ENCODE measurements at places on chromosomes 7 and 10.
A peak's percentile ranks its signal among the peaks of the same experiment; 100 is the strongest.

- DNase-seq, result no peak
These were observed 31.0 kb downstream of the ZNF775 start for GRCh38 chr7:150410131-150410530.

GRCh38 chr7:104664648-104665047 is 336.2 kb downstream of the LHFPL3 start:
- DNase-seq, result no peak

- no peak for DNase-seq
These were observed 88.9 kb upstream of the KLF6 start for GRCh38 chr10:3873728-3874461.

DNA sequence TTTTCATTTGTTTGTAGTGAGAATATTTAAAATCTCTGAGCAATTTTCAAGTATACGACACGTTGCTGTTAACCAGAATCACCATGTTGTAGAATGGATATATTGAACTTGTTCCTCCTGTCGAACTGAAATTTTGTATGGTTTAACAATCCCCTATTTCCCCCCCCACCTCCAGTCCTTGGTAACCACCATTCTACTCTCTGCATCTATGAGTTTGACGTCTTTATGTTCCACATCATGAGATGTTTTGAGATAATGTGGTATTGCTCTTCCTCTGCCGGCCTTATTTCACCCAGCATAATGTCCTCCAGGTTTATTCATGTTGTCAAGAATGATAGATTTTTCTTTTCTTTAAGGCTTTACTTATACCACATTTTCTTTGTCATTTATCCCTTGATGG is 17.4 kb upstream of the PRKCQ start:
- no peak for DNase-seq

GRCh38 chr10:129955601-129956285 is 8.3 kb downstream of the EBF3 start:
- no peak for DNase-seq

- no peak for DNase-seq
These were observed 3.4 kb upstream of the TCF7L2 start for GRCh38 chr10:112946649-112947048.

DNA sequence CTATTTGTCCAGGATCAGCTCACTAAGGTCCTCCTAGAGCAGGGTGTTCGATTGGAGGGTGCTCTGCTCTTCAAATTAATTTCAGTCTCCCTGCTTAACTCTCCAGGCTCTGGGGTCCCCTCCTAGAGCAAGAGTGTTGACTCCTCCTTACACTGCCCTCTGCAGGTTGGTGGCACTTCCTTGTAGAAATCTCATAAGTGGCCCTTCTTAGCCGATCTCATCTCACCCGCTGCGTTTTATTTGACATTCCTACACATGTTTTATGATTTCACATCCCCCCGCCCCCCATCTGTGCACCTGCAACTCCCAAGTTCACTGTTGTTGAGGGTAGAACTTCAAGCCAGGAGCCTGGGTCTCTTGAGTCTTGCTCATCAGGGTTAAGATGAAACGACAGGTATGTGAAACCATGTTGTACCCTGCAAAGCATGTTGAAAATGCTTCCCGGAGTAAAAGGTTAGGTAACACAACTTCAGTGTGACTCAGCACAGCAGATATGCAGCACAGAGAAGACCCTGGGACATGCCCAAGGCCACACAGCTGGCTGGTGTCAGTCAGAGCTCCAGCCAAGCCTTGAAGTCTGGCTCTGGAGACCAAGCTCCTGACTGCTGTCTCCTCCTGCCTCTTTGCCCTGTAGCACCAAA is 171.2 kb downstream of the PRKAG2 start:
- peak; percentile 24 for DNase-seq

GRCh38 chr10:62047960-62048383 is 146.5 kb downstream of the ARID5B start:
- DNase-seq, result no peak

DNA sequence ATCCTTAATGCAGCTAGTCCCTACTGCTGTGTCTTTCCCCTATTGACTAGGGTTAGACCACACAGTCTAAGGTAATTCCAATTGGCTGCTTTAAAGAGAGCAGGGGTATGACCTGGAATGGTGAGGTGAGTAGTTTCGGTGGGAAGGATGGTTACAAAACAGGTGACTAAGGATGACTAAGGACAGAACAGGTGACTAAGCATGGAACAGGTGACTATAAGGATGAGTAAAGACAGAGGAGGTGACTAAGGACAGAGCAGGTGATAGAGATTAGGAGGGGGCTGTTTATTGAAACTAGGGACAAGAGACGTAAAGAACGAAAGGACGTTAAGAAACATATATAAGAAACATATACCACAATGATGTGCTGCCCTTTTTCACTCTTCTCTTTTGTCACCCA is 145.1 kb upstream of the TMEM106B start:
- no peak for DNase-seq

DNA sequence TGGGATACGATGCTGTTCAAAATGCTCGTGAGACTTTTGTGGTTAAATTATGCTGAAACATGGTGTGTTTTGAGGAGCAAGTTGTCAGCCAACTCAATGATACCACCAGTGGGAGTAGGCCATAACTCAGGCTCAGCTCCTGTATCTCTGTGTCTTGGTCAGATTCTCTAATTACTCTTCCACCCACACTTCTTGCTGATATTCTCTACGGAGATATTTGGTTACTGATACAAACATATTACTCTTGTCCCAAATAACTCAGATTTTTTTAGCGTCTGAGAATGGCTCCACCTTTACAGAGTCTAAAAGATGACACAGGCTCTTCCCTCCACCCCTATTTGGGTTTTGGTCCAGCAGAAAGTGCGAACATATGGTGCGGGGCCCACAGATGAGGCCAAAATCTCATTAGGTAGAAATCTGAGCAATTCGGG is 168.9 kb downstream of the PKD1L1 start:
- DNase-seq, result no peak

GRCh38 chr10:119153661-119154060 is 11.9 kb downstream of the SFXN4 start:
- DNase-seq, result no peak

- no peak for DNase-seq
These were observed 23.9 kb upstream of the DNAJB6 start for GRCh38 chr7:157312941-157313340.

DNA sequence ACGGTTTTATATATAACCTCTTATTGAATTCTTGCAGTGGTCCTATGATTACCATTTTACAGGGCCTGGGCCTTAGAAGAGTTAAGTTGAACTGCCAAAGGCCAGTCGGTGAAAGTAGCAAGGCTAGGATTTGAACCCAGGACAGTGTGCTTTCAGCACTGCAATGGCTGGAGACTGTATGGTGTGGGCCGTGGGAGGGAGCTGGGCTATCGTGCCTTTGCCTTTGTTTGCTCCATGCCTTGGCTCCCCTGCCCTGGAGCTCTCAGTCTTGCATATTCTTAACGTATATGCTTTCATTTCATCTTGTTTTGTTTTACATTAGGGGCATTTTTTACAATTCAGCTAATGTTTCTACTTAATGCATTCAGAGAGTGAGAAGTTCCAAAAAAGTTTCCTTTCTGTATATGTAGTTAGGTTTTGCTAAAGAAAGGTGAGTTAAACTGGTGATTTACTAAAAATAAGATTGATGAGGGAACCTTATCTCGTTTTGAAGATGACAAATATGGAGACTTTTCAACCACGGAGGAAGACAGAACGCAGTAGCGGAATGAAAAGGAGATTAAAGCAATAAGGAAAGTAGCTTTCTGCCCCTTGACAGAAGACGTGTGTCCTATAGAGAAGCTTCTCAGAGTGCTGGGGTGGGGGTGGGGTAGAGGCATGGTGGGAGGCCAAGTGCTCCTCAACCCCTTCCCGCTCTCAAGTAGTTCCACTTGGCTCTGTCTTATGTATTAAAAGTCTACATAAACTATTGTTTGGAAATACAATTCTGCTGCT is 82.5 kb downstream of the RTKN2 start:
- no peak for DNase-seq

GRCh38 chr10:94046098-94046497 is 52.4 kb downstream of the PLCE1 start:
- DNase-seq, result no peak

DNA sequence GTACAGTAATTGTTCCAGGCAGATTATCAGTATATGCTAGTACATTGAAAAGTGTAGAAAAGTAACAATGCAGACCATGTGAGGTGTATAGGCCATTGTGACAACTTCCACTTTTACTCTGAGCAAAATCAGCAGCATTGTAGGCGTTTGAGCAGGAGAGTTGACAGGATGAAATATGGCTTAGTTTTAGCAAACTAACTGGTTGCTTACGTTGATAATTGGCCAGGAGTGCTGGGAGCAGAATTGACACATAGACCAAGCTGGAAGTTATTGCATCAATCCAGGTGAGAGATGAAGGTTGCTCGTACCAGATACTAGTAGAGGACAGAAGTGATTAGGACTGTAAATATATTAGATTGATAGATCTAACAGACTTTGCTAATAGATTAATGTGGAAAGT is 46.0 kb downstream of the LCOR start:
- DNase-seq, result no peak

GRCh38 chr10:96370584-96371157 is 11.9 kb upstream of the OPALIN start:
- DNase-seq, result no peak

- DNase-seq, result no peak
These were observed 49.9 kb upstream of the TMEM26 start for GRCh38 chr10:61503051-61503450.

DNA sequence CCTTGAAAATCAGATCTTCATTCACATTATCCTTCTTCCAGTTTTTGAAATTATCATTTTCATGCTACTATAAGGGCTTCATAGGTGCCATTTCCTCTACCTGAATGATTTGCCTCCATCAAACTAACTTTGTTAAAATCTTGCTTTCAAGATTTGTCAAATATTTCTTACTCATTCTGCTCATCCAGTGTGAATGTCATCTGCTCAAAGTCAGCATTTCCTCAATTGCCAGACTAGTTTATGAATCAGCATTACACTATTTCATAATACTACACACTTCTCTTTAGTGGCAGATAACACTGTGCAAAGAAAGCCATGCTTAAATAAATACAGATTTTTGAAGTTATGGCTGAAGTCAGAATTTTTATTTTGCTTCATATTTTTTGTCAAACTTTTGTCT is 21.3 kb upstream of the LIPF start:
- no peak for DNase-seq

DNA sequence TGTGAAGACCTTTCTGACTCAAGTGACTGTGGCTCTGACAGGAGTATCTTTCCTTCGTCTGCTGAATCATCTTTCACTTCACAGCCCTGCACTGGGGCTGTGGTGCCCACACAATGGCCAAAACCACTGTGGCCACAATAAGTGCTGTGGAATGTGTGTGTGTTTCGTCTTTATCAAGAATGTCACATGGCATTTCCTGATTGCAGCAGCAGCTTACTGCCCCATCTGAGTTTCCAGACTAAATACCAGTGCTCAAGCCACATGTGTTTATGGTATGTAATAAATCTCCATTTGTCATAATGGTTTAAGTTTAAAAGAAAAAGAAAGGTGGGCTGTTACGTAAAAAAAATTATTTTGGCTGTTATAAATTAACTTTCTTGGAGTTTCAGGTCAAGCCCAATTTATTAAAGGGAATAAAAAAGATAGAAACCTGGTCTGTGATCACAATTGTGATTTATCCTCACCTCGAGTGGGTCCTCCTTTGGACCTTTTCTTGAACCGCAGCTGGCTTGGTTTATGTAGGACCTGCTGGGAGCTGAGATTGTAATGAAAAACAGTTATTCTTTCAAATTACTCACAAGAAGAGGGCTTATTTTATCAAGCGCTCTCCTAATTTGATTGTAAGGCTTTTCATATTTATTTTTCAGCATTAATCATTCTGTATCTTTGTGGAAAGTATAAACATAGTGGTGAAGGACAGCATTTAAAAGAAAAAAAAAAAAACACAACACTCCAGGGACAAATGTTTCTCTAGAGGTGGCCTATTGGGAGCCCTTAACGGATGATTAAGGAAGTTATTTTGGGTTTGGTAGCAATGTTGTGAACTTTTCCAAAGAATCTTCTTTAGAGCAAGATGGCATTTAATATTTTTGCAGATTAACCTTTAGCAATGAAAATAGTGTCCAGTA is 116.2 kb downstream of the LRMDA start:
- no peak for DNase-seq

DNA sequence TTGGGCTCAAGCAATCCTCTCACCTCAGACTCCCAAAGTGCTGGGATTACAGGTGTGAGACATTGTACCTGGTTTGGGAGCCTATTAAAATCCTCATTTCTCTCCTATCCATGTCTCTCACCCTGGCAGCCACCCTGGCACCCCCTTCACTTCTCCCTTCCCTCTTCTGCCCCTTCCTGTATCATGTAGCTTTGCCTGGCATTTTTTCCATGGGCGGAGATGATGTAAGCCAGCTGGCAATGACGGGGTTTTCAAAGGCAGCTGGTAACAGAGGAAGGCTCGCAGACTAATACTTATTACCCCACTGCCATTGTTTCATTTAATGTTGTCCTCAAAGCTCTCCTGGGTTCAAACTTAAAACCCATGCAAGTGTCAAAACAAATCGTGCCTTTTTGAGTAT is 61.9 kb downstream of the RGS10 start:
- no peak for DNase-seq

Data from hippocampal formation (tissue), 2 donors.